ENCODE measurements at places on chromosomes 13 and 19. TPM values are rescaled to one million over a fixed set of nuclear protein-coding genes. Genes with fewer than 3 reads are reported as not detected.

Gene TMEM59L
- 2.8 TPM for total RNA-seq

Gene YJEFN3
- 6.5 TPM for total RNA-seq

DNA sequence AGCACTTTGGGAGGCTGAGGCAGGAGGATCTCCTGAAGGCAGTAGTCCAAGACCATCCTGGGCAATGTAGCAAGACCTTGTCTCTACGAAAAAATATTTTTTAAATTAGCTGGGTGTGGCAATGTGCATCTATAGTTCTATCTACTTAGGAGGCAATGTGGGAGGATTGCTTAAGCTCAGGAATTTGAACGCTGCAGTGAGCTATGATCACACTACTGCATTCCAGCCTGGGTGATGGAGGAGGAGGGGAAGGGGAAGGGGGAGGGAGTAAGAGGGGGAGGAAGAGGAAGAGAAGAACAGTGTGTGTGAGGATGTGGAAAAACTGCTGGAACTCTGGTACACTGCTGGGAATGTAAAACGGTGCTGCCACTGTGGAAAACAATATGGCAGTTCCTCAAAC is 9.2 kb upstream of the CLIP3 start:
- no peak for DNase-seq

Gene DIRAS1
- 200 TPM for total RNA-seq

DNA sequence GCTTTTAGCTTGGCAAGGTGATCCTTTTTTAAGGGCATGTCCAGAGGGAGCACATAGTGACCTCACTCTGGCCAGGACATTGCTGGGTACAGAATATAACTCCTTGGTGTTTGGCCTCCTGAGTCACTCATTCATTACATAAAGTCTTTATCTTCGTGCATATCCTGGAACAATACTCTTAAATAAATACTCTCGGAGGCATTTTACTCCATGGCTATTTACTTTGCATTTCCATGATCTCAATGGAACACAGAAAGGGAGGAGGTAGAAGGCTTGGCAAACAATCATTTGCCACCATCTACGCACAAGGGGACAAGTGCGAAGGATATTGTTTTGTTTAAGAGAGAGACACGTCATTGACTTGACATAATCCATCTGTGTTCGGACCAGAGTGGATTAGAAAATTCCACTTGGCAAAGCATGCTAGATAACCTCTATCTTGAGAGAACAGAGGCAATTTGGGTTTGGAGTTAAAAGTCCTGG is 210.0 kb downstream of the IRS2 start:
- no peak for DNase-seq

DNA sequence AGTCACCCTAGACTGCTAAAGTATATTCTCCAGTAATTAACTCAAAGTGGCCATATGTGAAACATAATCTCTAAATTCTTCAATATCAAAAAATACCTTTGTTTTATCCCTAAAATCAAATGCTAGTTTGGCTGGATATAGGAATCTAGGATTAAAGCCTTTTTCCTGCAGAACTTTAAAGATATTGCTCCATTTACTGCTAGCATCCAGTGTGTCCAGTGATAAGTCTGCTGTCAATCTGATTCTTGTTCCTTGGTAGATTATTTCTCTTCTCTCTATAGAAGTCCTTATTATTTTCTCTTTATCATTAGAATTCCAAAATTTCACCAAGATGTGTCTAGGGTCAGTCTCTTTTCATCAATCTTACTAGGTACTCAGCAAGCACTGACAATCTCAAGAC is 384.6 kb downstream of the FGF14 start:
- DNase-seq, result no peak

DNA sequence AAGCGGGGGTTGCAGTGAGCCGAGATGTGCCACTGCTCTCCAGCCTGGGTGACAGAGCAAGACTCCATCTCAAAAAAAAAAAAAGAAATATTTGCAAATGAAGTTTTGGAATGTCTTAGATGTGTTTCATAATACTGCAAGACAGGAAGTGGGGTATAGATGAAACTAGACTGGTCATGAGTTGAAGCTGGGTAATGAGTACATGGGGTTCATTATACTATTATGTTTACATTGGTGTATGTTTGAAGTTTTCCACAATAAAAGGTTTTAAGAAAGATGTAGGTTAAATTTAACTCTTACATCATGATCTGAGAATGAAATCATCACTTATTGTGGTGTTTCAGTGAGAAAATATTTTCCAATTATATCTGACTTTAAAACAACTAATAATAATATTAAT is 19.0 kb downstream of the FNDC3A start:
- DNase-seq, result no peak

GRCh38 chr19:20616071-20616470 is 45.3 kb downstream of the ZNF626 start:
- no peak for DNase-seq

DNA sequence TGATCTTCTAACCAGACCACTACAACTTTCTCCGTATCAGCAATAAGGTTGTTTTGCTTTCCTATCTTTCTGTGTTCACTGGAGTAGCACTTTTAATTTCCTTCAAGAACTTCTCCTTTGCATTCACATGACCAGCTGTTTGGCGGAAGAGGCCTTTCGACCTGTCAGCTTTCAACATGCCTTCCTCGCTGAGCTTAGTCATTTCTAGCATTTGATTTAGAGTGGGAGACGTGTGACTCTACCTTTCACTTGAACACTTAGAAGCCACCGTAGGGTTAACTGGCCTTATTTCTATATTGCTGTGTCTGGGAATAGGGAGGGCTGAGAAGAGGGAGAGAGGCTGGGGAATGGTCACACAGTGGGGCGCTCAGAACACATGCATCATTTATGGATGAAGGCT is 104.7 kb downstream of the TUBGCP3 start:
- no peak for DNase-seq

DNA sequence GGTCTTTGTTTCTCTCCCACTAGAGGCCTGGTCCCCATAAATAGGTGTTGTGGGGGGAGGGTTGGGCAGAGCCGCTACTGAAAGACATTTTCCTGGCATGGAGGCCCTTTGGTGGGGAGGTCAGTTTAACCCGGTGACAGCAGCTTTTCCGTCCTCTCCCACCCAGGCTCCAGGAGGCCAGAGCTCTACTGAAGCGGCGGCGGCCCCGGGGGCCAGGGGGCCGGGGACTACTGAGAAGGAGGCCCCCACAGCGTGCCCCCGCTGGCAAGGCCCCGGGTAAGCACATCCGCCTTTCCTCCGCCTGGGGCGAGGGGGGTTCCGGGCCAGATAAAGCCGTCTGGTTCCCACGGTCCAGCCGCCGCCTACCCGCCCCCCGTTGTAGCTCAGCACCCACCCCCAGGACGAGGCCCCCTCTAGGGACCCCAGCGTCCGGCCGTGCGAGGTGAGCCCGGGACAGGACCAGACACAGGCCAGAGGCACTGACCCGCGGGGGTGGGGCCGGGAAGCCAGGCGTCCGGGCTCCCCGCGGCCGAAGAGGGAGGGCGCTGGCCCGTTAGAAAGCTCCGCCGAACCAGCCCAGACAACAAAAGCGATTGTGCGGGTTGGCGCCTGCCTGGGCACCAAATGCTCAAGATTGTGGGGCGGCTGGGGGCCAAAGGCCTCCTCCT is 1.1 kb upstream of the LTBP4 start:
- peak; percentile 77 for DNase-seq

- no peak for DNase-seq
These were observed 2124.4 kb upstream of the PCDH20 start for GRCh38 chr13:63540061-63540460.

Gene VSTM2B
- not detected for total RNA-seq

Gene PCDH8
- total RNA-seq, result 0.05 TPM

DNA sequence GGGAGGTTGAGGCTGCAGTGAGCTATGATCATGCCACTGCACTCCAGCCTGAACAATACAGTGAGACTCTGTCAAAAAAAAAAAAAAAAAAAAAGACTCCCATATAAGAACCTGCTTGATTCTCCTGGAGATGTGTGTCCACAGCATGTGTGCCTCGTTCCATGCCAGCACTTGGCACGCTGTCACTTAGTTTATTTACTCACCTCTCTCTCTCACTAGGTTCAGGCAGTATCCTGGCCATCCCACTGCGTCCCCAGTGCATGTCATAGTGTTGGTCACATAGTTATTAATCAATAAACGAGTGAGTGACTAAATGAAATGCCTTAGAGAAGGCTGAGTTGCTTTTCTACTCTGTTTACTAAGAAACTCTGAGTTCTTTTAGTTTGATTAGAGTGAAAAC is 79.1 kb upstream of the GPR12 start:
- no peak for DNase-seq

DNA sequence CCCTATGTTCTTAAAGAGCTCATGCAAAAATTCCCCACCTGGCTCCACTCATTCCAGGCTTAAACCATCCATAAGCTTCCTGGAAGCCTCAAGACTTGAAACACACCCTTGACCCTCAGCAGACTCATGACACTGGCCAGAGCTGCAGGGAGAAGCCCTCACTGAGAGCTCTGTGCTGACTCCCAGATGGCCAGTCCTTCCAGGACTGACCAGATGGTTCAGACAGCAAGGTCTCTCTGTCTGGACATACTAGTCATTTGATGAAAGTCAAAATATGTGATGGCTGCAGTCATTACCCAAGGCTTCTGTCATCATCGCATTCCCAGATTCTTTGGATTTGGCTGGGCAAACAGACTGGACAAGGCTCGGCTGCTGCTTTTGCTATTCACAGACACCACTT is 397.4 kb downstream of the FOXO1 start:
- no peak for DNase-seq

DNA sequence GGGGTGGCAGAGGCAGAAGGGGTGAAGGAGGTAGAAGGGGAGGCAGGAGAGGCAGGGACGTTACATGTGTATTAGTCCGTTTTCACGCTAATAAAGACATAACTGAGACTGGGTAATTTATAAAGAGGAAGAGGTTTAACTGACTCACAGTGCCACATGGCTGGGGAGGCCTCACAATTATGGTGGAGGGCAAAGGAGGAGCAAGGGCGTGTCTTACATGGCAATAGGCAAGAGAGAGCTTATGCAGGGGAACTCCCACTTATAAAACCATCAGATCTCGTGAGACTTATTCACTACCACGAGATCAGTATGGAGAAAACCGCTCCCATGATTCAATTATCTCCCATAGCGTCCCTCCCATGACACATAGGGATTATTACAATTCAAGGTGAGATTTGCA is 19.0 kb upstream of the ACOD1 start:
- DNase-seq, result no peak

Gene PRR20C
- total RNA-seq, result not detected

Gene ABCC4
- 4.0 TPM for total RNA-seq

- DNase-seq, result no peak
These were observed 2.2 kb downstream of the FLT3LG start for GRCh38 chr19:49475995-49476880.

DNA sequence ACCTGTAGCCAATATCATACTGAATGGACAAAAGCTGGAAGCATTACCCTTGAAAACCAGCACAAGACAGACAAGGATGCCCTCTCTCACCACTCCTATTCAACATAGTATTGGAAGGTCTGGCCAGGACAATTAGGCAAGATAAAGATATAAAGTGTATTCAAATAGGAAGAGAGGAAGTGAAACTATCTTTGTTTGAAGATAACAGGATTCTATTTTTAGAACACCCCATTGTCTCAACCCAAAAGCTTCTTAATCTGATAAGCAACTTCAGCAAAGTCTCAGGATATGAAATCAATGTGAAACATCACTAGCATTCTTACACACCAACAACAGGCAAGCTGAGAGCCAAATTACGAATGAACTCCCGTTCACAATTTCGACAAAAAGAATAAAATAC is 17.8 kb upstream of the CCNA1 start:
- DNase-seq, result no peak

Gene PCDH9
- total RNA-seq, result 9.9 TPM

Gene ZFR2
- total RNA-seq, result not detected

GRCh38 chr13:60590800-60591747 is 194.1 kb downstream of the TDRD3 start:
- no peak for DNase-seq

DNA sequence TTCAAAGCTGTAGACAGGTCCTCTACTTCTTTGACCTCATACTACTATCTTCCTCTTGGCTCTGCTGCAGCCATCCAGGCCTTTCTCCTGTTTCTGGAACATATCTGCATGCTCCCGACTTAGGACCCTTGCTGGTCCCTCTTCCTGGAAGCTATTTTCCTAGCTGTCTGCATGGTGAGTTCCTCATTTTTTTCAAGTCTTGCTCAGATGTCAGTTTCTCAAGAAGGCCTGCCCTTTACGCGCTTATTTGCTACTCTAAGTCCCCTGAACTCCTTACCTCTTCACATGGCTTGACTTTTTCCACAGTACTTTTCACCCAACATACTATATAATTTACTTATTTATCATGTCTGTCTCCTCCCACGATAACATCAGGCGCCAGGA is 31.4 kb downstream of the DNAJC3 start:
- no peak for DNase-seq

Gene CHST8
- total RNA-seq, result 0.27 TPM

Gene SIGLEC5
- not detected for total RNA-seq

DNA sequence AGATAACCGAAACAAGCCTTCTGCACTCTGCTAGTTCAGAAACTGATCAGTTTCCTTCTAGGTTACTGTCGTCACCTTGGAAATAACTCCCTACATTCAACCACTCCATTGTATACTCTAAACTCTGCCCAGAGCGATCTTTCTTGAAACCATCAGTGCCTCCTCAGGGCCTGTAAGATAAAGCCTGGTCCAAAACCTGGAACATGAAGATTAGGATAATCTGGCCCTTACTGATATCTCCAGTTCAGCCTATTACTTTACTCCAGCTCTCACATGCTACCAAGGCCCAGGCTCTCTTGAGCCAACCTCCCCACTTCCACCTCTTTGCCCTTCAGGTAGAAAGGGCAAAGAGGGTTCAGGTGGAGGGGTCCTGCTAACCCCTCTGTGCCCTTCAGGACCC is 125.3 kb upstream of the RXFP2 start:
- no peak for DNase-seq

Gene GRK1
- 0.11 TPM for total RNA-seq

DNA sequence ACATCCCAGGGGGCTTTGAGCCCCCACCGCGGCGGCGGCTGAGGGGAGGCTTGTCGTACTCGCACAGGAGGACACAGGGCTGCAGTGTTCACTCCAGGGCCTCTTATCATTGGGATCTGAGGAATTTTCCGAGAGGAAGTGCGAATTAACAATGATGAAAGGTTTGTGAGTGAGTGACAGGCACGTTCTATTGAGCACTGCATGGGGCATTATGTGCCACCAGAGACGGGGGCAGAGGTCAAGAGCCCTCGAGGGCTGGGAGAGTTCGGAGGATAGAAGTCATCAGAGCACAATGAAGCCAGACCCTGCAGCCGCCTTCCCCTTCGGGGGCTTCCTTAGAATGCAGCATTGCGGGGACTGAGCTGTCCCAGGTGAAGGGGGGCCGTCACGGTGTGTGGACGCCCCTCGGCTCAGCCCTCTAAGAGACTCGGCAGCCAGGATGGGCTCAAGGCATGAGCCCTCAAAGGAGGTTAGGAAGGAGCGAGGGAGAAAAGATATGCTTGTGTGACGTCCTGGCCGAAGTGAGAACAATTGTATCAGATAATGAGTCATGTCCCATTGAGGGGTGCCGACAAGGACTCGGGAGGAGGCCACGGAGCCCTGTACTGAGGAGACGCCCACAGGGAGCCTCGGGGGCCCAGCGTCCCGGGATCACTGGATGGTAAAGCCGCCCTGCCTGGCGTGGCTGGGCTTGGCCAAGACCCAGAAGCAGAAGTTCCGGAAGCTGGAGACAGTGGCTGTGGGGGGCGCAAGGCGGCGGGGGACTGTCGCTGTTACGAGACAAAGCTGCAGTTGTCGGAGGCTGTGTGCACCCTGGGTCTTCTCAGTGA is 53.9 kb downstream of the MCF2L start:
- DNase-seq, result no peak

Gene SHD
- total RNA-seq, result not detected

Gene C19orf33
- 6.7 TPM for total RNA-seq

Gene ZNF878
- 0.32 TPM for total RNA-seq

GRCh38 chr19:46717034-46717715 is at the start of gene PRKD2:
Gene PRKD2, minus strand, starts transcription at chr19:46717114. Its CDS starts 744 bp downstream, at chr19:46716370.
- peak; percentile 96 for DNase-seq

GRCh38 chr19:18431351-18432197 is 6.4 kb downstream of the ISYNA1 start:
- DNase-seq, result no peak
